ENCODE measurements at places on chromosomes 16 and 17.

- H3K36me3 ChIP-seq, result no peaks in the 10 kb centered on the region
- no peaks in the 10 kb centered on the region for H3K4me1 ChIP-seq
- peaks cover 7% of the 10 kb centered on the region for H3K27me3 ChIP-seq
- no peak overlapping the region for H3K4me3 ChIP-seq
- no peak overlapping the region for H3K27ac ChIP-seq
Measured at GRCh38 chr17:49523706-49524472, 28.8 kb downstream of the NGFR start.

DNA sequence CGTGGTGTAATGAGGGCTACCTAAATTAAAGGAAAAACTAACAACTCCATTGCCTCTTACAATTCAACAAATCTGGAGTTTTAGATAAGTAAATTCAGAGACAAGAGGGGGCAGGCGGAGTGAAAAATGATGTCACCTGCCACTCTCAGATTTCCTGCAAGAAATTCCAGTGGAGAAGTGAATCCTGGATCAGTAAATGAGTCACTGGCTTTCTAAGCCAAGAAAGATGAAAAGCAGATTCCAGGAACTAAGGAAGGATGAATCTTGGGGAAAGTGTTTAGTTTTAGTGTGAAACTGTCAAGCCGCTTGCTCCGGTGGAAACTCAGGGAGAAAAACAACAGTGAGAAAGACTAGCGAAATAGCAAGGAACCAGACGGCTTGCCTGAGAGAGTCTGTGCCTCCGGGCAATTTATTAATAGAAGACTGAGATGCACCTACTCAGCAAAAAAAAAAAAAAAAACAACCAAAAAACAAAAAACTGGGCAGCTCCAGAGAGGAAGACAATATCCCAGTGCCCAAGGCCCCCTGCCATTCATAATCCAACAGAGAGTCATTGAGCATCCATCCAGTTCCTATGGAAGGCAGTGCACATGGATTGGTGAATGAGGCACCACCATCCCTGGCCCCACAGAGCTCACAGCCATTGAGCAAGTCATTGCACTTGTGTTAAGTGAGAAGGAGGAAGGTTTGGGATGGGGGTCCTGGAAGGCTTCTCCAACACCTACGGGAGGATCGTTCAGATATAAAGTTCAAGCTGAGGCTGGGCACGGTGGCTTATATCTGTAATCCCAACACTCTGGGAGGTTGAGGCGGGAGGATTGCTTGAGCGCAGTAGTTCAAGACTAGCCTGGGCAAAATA is 12.1 kb upstream of the RIPOR1 start:
- no peak overlapping the region for H3K4me3 ChIP-seq
- no peak for DNase-seq
- H3K36me3 ChIP-seq, result no peaks in the 10 kb centered on the region
- H3K27me3 ChIP-seq, result no peaks in the 10 kb centered on the region
- peaks cover 19% of the 10 kb centered on the region for H3K4me1 ChIP-seq

DNA sequence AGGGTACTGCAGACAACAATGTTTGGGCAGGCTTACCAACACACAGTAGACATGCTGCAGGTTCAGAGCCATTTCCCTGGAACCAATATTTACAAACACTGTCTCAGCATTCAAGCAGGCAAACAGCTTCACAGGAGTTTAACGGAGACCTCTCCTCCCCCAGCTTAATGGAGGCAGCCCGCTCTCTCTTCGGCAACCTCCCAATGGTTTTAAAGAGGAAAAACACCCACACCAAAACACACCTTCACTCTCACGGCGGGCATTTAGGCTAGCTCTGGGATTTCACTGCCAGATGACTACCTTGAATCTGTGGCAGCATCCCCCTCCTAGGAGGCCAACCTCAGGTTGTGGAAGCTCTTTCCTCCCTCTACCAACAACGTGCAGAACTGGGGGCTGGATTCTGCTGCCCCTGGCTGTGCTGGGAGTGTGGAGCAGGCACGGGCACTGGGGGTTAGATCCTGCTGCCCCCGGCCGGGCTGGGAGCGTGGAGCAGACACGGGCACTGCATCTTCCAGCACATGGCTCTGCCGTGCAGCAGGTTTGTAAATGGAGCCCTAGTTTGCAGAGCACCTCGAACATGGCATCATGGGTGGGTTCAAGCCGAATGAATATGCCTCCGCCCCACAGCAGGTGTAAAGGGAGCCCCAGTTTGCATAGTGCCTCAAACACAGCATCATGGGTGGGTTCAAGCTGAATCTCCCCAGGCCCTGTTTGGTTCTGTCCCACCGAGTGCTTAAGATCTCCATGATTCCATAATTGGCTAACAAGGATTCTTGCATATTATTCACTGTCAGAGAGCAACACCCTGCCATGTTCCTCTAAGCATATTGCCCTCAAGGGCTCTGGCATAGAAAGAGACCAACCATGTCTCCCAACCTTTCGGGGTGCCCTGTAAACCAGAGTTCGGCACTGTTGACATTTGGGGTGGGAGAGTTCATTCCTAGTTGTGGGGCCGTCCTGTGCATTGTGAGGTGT is 86.4 kb downstream of the RBFOX3 start:
- no peaks in the 10 kb centered on the region for H3K27me3 ChIP-seq
- DNase-seq, result no peak
- H3K4me1 ChIP-seq, result no peaks in the 10 kb centered on the region

GRCh38 chr17:68909066-68909465 is 46.1 kb downstream of the ABCA8 start:
- H3K27ac ChIP-seq, result no peak overlapping the region
- DNase-seq, result no peak
- H3K36me3 ChIP-seq, result no peaks in the 10 kb centered on the region

DNA sequence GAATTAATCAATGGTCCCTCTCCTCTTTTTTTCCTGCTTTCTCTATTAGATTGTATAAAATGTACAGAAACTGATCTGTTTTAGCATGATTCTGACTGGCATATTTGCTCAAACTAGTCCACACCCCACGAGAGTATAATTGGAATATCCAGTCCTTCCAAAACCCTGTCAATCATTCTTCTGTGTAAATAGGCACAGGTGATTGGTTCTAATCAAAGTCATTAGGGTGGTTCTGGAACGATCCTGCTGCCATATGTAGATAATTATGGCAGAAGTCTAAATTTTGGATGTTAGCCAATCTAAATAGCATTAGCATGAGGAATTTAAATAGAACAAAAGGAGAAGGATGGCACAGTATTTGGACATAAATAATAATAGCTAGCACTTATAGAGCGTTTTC is 165.7 kb downstream of the SHISA6 start:
- H3K27me3 ChIP-seq, result no peaks in the 10 kb centered on the region
- H3K27ac ChIP-seq, result no peak overlapping the region
- no peaks in the 10 kb centered on the region for H3K36me3 ChIP-seq

- peaks cover 38% of the 10 kb centered on the region for H3K4me1 ChIP-seq
- H3K27ac ChIP-seq, result peak overlapping the region; percentile 23
- no peak overlapping the region for H3K4me3 ChIP-seq
- H3K27me3 ChIP-seq, result no peaks in the 10 kb centered on the region
- peaks cover 46% of the 10 kb centered on the region for H3K36me3 ChIP-seq
Measured at GRCh38 chr16:56946767-56947603, 14.8 kb upstream of the CETP start.

DNA sequence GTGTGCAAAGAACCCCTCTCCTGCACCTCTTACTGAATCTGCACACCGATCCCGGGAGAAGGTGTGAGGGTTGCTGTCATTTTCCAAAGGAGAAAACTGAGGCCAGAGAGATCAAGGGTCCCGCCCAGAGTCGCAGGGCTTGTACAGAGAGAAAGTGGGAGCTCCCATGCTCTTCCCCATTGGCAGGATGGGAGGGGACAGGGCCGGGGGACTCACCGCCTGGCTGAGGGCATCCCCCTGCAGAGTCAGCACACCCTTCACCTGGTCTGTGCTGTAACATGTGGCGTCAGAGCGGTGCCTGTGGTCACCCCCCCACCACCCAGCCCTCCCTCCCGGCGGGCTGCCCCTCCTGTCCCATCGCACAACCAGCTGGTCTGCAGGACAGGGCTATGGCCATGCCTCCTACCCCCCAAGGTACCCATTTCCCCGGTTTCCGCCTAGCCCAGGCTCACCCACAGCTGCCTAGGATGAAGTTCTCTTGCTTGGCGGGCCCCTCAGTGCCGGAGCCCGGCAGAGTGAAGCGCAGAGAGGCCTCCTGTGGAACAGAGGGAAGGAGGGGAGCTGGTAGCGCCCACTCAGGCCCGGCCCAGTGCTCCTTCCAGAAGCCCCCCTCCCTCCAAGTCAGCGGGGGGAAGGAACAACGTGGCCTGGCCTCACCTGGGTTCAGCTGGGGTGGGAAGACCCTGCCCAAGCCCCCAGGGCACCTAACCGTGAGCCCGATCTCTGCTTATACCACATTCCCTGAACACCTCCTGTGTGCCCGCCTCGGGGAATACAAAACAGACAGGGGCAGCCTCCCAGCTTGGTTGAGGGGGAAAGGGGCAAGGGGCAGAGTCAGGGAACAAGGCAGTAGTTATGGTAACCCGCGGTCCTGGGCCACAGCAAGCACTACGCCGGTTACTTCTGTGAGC is 1.1 kb downstream of the ROGDI start:
- H3K4me1 ChIP-seq, result peaks cover 5% of the 10 kb centered on the region
- DNase-seq, result no peak
- peak overlapping the region; percentile 81 for H3K4me3 ChIP-seq

- no peak for DNase-seq
- peaks cover 2% of the 10 kb centered on the region for H3K4me1 ChIP-seq
- H3K36me3 ChIP-seq, result peaks cover 17% of the 10 kb centered on the region
- no peak overlapping the region for H3K27ac ChIP-seq
Measured at GRCh38 chr17:83008186-83008510, 71.3 kb upstream of the METRNL start.

- H3K4me3 ChIP-seq, result no peak overlapping the region
- no peaks in the 10 kb centered on the region for H3K27me3 ChIP-seq
- H3K4me1 ChIP-seq, result peaks cover 18% of the 10 kb centered on the region
Measured at GRCh38 chr17:59669411-59669810, 37.8 kb downstream of the PTRH2 start.

GRCh38 chr17:4270736-4271135 is 7.0 kb upstream of the ANKFY1 start:
- H3K4me1 ChIP-seq, result peaks cover 1% of the 10 kb centered on the region
- H3K27ac ChIP-seq, result no peak overlapping the region
- peaks cover 36% of the 10 kb centered on the region for H3K36me3 ChIP-seq
- no peak for DNase-seq
- no peaks in the 10 kb centered on the region for H3K27me3 ChIP-seq
- H3K4me3 ChIP-seq, result no peak overlapping the region

DNA sequence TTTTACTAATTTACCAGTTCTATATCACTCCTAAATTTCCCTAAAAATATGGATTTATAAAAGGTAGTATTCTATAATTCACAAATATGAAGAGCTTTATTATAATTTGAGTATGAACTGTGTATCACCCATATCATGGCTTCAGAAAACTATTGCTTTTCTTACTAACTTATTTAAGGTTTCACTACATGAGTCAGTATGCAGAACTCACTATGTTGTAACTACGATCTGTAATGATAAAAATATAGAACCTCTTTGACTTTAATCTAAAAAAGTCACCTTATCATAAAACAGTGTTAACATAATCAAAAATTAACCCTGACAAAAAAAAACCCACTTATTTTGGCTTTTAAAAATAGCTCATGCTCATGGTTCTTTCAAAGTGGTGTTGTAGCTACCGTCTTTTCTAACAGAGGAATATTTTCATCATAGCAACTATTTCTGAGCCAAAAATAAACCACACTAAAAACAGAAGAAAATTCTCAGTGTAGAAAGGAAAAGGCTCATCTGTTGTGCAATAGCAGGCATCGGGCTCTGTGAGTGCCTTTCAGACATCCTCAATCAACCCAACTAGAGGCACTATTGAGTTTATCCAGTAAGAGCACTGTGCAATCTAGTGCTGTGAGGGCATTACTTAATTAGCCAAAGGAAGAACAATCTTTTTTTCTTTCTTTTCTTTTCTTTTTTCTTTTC is 42.1 kb downstream of the ITGAM start:
- H3K36me3 ChIP-seq, result peaks cover 9% of the 10 kb centered on the region
- H3K4me1 ChIP-seq, result peaks cover 11% of the 10 kb centered on the region
- no peak for DNase-seq
- H3K4me3 ChIP-seq, result no peak overlapping the region
- H3K27me3 ChIP-seq, result peaks cover 26% of the 10 kb centered on the region

DNA sequence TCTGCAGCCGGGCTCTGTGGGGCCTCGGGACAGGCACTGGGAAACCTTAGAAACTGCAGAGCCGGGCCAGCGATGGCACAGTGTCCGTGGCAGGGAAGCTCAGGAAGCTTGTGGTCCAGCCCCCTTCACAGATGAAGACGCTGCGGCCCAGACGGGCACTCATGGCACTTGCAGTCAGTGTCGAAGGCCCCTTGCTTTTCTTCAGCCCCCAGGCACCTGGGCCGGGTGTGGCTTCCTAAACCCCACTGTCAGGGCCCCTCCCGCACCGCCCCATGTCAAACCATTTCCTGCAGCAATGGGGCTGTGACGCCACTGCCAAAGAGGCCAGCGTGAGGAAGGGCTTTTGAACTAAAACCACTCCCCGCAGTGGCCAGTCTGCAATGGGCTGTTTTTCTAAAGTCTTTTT is 164.0 kb downstream of the LAT start:
- H3K36me3 ChIP-seq, result peaks cover 21% of the 10 kb centered on the region
- DNase-seq, result peak; percentile 68
- peak overlapping the region; percentile 72 for H3K27ac ChIP-seq

DNA sequence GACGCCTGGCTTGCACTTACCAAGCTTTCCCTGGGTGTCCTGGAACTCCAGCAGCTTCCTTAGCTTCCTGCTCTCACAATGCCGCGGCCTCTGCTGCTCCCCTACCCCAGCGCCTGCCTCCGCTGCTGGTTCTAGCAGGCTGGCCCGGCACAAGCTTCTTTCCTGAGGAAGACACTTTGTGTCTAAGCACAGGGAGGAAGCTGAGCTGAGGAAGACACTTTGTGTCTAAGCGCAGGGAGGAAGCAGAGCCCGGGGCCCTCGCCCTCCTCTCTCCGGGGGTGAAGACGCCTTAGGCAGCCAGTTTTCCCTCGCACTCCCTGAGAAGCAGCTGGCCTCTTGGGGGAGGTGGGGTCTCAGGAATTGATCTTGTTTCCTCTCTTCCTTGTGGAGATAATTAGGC is 64.9 kb downstream of the PLD6 start:
- peaks cover 31% of the 10 kb centered on the region for H3K36me3 ChIP-seq
- H3K27ac ChIP-seq, result no peak overlapping the region
- no peak overlapping the region for H3K4me3 ChIP-seq
- H3K27me3 ChIP-seq, result no peaks in the 10 kb centered on the region

GRCh38 chr16:9898124-9898523 is 284.1 kb downstream of the GRIN2A start:
- no peak for DNase-seq
- no peaks in the 10 kb centered on the region for H3K4me1 ChIP-seq
- H3K36me3 ChIP-seq, result no peaks in the 10 kb centered on the region
- no peak overlapping the region for H3K4me3 ChIP-seq

Measured in activated T-helper 2 cell treated with anti-CD3 and anti-CD28 coated beads, Interferon-gamma antibody, Interleukin-2, Interleukin-4, amounts not matched to agents 10 μg/mL and 5 μg/mL and 100 μg/mL, durations not matched to agents 14 hours and 24 hours and 36 hours (primary cell).